Hematopoietic multipotent progenitor cell treated with erythropoietin and hydrocortisone succinate and interleukin-3 and kit ligand, for 15 days (in vitro differentiated cells): ENCODE measurements at places on chromosomes 6 and 20.

- DNase-seq: no peak
These were observed 231.0 kb upstream of the PRND start for GRCh38 chr20:4490606-4491280.

DNA sequence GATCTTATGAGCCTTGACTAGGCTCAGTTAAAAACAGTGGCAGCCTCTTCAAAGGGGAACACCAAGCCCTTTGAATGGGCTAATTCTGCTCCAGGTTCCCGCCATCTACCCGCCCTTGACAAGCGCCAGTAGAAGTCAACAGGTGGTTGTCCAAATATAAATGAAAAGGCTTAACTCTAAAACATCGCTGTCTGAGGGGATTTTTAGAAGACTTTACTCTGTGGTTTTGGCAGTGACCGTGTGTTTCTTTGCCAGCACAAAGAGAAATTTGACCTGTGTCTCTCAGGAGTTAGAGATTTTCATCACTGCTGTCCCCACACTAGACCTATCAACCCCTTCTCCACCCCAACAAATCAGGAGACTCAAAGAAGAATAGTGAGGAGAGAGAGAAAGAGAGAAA lies 19.8 kb upstream of the SIM1 start:
- DNase-seq: no peak

DNA sequence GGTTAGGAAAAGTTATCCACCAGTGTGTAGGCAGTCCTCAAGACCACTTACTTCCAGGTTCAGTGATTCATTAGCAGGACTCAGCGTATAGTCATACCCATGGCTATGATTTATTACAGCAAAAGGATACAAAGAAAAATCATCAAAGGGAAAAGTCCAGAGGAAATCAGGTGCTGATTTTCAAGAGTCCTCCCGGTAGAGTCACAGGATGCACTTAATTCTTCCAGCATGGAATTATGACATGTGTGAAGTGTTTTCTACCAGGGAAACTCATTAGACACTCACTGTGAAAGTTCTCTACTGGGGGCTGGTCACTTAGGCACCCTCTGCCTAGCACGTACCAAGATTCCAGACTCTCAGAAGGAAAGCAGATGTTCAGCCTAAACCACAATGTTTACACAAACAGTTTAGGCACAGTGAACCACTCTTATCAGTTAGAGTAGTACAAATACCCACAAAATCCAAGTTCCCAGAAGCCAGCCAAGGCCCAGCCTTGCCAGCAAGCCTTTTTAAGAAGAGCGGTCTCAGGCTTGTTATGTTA lies 10.2 kb downstream of the WFDC3 start:
- DNase-seq: no peak

GRCh38 chr6:43268782-43269272 lies 25.5 kb downstream of the TTBK1 start:
- no peak for DNase-seq

DNA sequence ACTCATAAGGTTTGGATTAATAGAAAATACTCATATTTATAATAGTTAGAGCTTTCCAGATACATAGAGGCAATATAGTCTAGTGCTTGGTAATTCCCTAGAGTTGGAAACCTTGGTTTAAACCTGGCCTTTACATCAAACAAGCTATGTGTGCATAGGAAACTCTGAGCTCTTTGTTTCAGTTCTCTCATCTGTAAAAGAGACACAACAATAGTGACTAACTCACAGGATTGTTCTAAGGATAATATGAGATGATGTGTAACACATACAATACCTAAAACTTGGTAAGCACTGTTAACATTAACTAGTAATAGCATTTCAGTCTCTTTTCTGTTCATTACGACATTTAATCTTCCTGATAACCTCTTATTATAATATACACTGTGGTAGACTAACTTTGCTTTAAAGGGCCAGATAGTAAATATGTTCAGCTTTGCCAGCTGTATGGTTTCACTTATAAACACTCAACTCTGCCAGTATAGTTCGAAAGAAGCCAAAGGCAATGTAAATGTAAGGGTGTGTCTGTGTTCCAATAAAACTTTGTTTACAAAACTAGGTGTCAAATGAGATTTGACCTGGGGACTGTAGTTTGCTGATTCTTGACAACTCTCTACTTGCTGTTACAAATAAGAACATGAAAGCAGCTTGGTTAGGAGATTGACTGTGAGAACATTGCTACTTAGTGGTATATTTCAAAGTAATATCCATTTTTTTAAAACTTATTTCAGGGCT lies 370.6 kb upstream of the FLRT3 start:
- DNase-seq: no peak
